ENCODE measurements at places on chromosomes 5 and 9.

- peak; percentile 33 for DNase-seq
These were observed 31.2 kb downstream of the FGF18 start for GRCh38 chr5:171450423-171451331.

DNA sequence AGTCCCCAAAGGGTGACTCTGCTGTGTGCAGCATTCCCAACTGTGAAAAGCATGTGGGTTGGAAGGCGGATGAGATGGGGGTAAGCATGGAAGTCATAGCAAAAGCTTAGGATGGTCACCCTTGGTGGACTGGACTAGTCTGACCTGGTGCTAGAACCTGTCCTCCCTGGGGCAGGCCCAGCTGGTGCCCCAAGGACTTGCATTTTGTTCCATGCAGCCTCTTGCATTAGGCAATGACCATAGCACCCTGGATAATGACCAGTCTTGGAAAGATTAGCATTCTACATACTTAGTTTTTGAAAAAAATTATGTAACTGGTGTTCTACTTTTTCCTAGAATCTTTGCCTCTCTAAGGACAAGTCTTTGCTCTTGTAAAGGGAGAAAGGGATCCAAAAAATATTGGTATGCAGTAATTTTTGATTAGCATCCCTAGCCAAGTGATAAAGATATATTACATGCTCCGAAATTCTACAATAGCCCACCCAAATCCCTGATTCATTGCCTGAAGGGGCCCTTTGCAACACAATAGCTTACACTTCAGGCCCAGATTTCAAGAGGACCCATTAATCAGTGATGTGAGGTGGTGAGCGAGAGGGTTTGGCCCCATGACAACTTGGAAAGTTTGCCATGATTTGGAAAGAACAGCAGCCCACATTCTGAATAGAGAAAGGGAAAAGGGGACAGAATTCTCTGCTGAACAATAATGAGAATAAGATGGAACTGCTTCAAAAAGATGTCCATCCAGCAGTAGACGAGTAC, 93.3 kb upstream of the CD180 start:
- DNase-seq = no peak

DNA sequence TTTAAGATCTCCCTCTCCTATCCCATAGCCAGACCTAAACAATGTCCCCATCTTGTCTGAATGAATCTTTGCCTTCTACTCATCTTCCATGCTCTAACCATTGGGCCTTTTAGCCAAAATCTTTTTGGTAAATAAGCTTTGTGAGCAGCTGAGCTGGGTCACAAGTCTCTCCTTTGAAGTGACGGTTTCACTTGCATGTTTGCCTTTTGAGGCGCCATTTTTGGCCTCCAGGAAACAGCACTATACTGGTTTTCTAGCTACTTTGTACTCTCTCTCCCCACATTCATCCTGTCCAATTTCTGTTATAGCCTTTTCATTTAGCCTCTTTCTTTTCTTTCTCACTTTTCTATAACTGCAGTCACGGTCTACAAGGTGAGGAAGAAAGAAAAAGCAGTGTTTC, 195.5 kb upstream of the C9orf72 start:
- DNase-seq = no peak

- DNase-seq = peak; percentile 60
These were observed 133.6 kb upstream of the CDKN2B start for GRCh38 chr9:22142671-22143070.

- DNase-seq = no peak
These were observed 1.7 kb upstream of the PTPN3 start for GRCh38 chr9:109499631-109500410.

DNA sequence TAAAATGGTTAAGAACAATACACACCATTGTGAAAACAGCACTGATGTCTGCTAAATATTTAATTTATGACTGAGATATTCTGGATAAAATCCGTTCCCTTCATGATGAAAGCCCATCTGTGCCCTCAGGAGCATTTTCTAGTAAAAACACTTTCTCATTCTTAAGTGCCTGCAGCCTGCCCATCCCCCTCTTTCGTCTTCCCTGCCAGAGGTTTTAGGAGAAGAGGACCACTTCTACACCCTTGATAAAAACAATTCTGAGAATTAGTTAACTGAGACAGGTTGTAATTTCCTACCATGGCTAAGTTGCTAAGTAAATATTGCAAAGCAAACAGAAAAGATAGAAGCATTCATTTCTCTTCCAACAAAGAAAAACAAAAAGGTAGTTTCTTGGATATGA, 272.6 kb downstream of the ATPSCKMT start:
- DNase-seq = no peak

DNA sequence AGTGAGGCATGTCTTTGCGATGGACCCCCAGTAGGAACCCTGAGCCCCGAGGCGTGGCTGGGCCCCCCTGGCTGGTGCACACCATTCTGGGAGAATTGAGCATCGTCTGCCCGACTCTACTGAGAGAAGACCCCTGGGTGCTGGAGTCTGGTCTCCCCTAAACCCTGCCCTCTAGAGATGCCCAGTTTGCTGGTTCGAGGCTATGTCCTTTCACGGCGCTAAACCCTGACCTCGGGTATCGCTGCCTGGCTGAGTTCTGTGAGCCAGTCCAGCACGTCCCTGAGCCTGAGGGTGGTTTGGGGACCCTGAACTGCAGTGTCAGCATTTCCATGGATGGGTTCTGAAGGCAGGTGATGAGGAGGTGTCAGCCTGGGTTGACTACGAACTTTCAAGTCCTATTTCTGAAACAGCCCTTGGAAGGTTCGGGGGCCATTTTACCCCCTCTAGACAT, 128.8 kb downstream of the RXRA start:
- DNase-seq = no peak

DNA sequence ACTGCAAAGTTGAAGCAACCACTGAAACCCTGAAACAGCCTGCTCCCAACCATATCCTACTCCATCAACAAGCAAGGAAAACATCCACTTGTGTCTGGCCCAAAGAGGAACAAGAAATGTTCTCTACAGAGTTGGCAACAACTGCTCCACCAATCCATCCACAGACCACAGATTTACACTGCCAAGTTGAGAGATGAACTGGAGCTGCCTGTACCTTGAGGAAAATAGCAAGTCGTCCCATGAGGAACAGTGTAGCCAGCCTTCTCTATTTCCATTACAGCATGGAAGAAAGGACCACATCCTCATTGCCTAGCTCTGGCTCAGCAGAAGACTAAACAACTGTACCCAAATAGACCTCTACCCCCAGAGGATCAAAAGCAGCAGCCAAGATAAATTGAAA, 60.4 kb downstream of the DEPDC1B start:
- DNase-seq = no peak

DNA sequence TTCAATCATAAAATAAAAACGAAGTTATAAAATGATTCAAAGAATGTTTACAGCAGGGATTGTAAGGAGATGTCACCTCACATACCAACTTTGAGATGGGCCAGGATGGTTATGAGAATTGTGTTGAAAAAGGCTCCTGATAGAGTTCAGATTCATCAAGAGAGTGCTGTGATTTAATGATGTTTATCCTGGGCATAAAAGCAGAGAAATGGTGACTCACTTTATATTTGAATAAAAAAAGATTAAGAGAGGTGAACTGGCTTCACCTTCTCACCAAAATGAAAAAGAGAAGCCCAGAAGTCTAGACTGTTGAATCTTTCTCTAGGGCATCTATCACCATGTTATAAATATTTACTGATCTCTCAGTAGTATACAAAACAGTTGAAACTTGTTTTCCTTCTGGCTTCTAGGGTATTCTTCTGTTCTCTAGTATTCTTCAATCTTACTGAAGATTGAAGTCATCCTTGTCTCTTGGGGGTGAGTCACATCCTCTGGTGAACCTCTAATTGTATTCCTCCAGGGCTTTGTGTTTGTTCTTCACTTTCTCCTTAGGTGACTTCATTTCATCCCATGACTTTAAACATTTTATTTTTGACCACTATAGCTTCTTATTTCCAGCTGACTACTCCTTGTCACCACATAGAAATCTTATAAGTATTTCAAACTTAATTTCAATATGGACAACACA, 1237.3 kb upstream of the C9orf72 start:
- no peak for DNase-seq

- DNase-seq = peak; percentile 3
These were observed 127.5 kb upstream of the PANK3 start for GRCh38 chr5:168706655-168707069.

GRCh38 chr9:91155746-91156376, 205.9 kb downstream of the AUH start:
- no peak for DNase-seq

GRCh38 chr9:30078195-30078594, 2306.2 kb upstream of the ACO1 start:
- no peak for DNase-seq
